ENCODE measurements at places on chromosomes 7 and 10. TPM values are rescaled to one million over a fixed set of nuclear protein-coding genes. Genes with fewer than 3 reads are reported as not detected.

DNA sequence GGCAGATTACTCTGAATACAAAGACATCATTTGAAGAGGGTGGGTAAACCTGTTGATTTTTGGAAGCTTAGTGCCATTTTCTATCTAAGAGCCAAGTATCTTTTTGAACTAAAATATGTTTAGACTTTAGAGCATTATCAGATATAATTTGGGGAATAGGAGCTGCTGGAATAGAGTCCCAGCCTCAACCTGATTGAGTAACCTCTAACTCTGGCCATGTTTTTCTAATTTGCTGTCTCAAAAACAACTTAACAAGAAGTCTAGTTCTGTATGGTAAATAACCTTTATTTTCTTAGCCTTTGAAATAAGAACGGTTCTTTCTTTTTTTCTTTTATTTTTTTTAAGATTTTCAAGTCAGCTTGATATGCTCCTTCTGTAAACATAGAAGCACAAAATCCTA lies 224.5 kb downstream of the DYNC1I1 start:
- DNase-seq: no peak

DNA sequence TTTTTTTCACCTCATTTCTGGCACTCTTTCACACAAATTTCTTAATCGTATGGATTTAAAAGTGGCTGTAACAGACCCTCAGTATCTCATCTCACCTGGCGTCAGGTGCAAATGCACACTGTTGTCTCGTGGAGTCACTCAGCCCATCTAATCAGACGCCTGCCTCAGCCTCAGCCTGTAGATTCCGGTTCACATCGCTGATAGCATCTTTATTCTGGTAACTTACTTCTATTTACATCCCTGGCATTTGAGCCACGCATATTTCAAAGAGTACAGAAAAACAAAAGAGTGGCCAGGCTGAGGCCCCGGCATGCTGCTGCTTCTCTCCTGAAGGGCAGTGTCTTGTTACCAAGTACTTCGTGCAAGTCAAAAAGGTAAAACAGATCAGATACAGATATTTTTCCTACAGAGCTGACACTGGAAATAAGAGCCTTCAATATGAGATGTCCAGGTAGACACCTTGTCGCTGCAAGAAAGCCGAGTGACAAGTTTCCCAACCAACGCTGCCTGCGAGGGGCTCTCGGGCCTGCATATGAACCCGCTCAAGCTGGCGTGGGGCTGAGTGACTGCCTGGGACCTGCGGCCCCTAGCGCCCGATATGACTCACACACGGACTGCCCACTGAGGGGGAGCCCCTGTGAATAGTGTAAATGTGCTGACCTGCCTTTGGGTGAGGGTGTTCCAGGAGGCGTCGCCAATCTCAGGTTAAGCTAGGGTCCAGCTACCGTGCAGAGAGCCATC lies 4.3 kb downstream of the VIPR2 start:
- no peak for DNase-seq

GRCh38 chr10:88071879-88072278 lies 208.5 kb downstream of the PTEN start:
- no peak for DNase-seq

GRCh38 chr10:23433701-23434100 lies 5.2 kb upstream of the OTUD1 start:
- DNase-seq: no peak

Gene GJD4
- total RNA-seq: not detected

Gene CACNB2
- total RNA-seq: not detected

Gene HHEX
- total RNA-seq: 0.25 TPM

Data from activated CD4-positive, alpha-beta T cell treated with anti-CD3 and anti-CD28 coated beads, Interleukin-2, amount 10 ng/mL, durations not matched to agents 7 days and 5 days (primary cell).